HuH-7 (cell line): ENCODE measurements at places on chromosomes 12 and 14.

- no peak for DNase-seq
These were observed 15.3 kb upstream of the BDKRB2 start for GRCh38 chr14:96189281-96189711.

GRCh38 chr12:76836633-76837032 is 42.2 kb downstream of the CSRP2 start:
- no peak for DNase-seq

DNA sequence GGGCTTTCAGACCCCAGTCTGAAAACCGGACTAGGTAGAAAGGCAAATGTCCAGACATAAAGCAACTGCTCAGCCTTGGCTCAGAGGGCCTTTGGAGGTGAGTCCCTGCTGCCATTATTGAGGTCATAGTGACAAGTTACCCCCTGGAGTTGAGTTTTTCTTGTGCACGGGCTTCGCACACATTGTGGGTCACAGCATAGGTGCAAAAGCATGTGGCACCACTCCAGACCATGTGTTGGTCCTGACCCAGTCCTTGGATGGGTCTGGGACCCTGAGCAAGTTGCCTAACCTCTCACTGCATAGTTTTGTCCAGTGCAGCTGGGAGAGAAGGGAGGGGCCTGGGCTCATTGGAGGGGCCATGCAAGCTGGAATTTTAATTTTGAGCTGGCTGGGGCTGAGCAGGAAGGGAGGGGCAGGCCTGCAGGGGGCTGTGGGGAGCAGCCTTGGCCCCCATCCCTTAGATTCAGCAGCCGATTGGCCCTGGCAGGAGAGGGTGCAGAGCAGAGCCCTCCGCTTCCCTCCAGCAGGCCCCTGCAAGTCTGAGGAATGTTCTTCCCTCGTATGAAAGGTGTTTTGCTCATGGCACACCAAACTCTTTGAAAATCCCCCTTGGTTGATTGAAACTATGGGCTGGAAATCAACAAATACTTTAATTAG is 4.2 kb upstream of the KRT5 start:
- DNase-seq, result no peak

DNA sequence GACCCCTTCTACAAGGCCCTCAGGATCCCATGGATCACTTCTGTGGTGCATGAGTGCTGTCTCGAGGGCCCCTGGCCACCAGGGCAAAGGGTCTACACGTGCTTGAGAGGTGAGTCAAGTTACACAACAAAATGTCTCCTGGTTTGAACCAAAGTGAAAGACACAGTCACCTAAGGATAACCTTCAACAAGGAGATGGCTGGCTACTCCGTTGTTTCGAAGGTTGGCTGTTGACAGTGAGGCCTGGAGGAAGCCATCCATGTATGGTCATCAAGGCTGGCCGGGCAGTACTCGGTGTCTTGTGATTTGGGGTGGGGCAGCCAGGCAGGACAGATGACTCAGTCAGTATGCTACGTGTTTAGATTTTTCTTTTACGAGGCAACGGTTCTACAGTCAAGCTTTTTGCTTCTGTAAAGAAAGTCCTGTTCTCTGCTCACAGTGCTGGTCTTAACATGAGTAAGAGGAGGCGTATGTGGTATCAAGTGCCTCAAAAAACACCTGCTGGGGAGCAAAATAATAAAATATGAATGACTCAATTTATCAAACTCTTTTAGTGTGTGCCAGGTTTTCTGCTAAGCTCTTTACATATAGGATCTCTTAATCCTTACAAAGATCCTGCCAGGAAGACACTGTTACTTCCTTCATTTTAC is 18.0 kb upstream of the NT5DC3 start:
- no peak for DNase-seq

- peak; percentile 2 for DNase-seq
These were observed 1037.8 kb downstream of the TMEM121 start for GRCh38 chr14:106564058-106564643.

DNA sequence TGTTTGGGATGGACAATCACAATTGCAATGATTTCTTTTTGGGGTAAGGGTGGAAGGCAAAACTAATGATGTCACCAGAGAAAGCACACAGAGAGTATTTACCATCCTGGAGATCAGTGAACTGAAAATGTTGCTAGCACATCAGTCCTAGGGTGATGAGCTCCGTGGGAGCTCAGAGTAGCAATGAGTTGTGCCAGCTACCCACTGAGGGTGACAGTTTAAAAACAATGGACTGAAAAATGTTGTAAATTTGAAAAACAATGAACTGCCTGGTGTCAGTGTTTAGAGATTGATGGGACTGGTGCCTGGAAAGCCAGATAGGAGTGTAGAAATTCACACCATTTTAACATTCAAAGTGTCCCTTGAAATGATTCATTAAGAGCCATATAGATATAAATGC is 198.5 kb downstream of the ATP23 start:
- DNase-seq, result no peak

- DNase-seq, result no peak
These were observed 761.6 kb downstream of the BCL11B start for GRCh38 chr14:98510392-98510791.

DNA sequence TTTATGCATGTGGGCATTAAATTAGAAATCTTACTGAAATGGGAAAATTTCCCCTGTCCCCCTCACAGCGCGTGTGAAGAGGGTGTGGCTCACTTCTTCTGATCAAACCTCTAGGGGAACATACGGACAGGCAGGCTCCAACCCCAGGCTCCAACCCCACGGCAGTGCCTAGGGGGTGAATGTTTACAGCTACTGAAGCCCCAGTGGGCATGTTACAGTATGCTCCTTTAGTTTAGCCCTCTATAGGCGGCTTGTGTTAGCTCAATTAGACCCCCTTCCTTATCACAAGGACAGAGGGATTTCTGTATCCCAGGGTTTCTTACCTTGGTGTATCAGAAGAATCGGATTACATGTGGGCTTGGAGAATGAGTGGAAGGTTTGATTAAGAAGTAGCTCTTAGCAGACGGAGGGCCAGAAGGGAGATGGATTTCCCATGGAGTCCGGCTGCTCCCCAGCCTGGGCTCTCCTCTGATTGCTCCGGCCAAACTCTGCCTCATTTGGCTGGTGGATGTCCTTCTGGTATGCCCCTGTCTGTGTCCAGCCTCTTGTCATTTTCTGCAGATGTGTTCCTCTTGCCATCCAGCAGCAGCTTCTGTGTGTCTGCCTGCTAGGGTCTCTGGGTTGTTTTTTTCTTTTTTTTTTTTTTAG is 223.7 kb downstream of the TMTC2 start:
- no peak for DNase-seq

DNA sequence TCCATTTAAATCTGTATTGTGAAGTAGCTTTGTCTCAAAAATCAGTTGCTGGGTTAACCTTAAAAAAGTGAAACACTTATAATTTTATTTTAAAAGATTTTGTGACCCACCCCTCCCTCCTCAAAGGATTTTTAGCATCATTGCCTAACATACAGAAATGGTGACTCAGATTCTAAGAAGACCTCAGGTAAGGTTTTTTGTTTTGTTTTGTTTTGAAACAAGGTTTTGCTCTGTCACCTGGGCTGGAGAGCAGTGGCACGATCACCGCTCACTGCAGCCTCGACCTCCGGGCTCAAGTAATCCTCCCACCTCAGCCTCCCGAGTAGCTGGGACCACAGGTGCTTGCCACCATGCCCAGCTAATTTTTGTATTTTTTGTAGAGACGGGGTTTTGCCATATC is 74.2 kb downstream of the GNS start:
- DNase-seq, result no peak

GRCh38 chr14:81989211-81989610 is 455.6 kb upstream of the SEL1L start:
- no peak for DNase-seq

GRCh38 chr14:61586544-61587055 is 108.7 kb upstream of the HIF1A start:
- DNase-seq, result no peak

DNA sequence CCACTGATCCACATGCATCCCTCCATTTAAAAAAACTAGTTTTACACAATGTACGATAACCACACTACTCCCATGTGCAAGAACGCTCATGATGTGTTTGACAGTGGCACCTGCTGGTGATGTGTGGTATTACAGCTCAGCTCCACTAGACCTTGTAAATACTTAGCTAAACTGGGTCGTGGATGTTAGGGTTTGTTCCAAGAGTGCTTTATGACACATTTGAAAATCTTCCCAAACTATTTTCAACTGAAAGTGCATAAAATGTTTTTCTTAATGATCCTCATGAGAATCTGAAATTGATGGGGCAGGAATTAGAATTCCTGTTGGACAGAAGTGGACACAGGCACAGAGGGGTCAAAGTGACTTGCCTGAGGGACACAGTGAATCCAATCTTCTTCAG is 99.2 kb downstream of the SCARB1 start:
- DNase-seq, result no peak

GRCh38 chr14:50362764-50363713 is 33.6 kb downstream of the CDKL1 start:
- DNase-seq, result no peak
